ENCODE measurements at places on chromosomes 11 and 22.

GRCh38 chr11:126146454-126147192, 64.8 kb downstream of the RPUSD4 start:
- DNase-seq: no peak

- no peak for DNase-seq
These were observed 10.8 kb downstream of the TTLL8 start for GRCh38 chr22:50047346-50047745.

- DNase-seq: no peak
These were observed 606 bp downstream of the RASSF7 start for GRCh38 chr11:561148-562003.

GRCh38 chr11:59191890-59192289, 20.0 kb downstream of the DTX4 start:
- no peak for DNase-seq

DNA sequence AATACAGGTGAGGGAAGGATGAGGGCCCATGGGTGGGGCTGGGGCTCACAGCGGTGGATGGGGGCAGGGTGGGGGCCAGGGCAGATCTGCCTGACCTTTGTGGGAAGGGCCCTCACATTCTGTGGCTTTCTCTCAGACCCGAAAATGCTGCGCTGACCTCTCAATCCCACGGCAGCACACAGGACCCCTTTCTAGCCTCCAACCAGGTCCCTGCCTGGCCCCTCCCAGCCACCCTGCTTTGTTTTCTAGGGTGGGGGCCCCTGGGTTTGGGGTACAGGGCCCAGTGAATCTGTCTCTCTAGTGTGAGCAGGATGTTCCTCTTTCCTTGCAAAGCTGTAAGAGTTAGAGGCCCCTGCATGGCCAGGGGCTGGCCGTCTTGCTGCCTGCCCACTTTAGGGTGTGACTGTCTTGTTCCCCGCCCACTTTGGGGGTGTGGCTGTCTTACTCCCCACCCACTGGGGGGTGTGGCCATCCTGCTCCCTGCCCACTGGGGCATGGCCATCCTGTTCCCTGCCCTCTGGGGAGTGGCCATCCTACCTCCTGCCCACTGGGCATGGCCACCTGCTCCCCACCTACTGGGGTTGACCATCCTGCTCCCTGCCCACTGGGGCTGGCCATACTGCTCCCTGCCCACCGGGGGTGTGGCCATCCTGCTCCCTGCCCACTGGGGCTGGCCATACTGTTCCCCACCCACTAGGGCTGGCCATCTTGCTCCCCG, 11.5 kb downstream of the PARVG start:
- DNase-seq: no peak

- DNase-seq: no peak
These were observed 22.0 kb upstream of the GLYATL1 start for GRCh38 chr11:58917159-58917783.

GRCh38 chr11:47532597-47533213, 20.2 kb downstream of the CELF1 start:
- DNase-seq: no peak

- DNase-seq: no peak
These were observed 883.9 kb downstream of the BRD1 start for GRCh38 chr22:48943567-48944432.

- no peak for DNase-seq
These were observed 12.7 kb upstream of the SEPTIN5 start for GRCh38 chr22:19701420-19702145.

DNA sequence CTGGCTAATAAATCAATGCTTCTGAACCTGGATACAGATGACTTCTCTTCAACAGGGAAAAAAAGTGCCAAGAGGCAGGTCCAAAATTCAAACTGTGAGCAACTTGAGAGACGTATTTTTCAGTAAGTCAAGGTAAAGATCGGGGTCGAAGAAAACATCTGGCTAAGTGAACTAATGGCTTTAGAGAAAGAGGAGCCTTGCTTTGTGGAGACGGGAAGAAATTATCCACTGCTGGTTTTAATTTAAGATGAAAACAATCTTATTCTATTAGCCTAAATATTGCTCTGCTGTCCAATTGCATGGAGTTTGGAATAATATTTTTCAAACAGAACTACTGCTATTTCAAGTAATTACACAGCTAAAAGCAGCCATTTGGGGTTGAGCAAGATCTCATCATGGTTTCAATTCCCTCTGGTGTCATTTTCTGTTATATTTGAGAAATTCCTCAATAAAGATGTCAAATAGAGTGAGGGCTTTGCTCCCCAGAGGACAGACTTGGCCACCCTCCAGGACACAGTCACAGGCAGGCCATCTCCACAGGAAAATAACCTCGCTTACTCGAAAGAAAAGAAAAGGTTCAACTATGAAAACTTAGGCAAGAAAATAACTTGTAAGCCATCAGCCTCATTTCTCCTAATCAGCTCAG, 29.8 kb downstream of the SCUBE1 start:
- DNase-seq: no peak

DNA sequence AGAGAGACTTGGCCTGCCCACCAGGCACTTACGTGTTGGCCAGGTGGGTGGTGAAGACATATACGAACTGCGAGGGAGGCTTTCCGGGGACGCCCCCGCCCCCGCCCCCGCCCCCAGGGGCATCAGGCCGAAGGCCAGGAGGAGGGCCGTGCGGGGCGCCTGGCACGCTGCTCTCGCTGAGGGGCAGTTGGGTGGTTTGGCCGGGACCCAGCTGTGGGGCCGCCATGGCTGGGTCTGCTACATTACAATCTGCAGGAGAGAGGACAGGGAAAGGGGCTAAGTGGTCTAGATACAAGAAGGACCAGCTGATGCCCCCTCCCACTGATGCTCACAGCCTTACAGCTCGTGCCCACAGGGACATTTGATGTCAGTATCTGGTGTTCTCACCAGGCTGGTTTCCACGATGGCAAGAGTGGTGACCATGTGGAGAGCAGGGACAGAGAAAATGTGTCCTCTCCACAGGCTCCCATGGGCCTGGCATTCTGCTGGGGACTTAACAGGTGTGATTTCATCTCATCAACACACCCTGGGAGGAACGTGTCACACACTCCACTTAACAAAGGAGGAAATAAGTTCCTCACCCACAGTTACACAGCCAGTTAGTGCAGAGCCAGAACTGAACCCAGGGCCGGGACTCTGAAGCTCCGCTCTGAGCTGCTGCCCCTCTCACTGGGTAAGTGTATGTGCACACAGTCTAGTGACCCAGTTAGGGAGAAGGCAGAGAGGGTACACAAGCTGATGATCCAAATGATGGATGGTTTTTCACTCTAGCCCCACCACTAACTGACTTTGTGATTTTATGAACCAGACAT, 19.7 kb downstream of the CXCR5 start:
- no peak for DNase-seq

DNA sequence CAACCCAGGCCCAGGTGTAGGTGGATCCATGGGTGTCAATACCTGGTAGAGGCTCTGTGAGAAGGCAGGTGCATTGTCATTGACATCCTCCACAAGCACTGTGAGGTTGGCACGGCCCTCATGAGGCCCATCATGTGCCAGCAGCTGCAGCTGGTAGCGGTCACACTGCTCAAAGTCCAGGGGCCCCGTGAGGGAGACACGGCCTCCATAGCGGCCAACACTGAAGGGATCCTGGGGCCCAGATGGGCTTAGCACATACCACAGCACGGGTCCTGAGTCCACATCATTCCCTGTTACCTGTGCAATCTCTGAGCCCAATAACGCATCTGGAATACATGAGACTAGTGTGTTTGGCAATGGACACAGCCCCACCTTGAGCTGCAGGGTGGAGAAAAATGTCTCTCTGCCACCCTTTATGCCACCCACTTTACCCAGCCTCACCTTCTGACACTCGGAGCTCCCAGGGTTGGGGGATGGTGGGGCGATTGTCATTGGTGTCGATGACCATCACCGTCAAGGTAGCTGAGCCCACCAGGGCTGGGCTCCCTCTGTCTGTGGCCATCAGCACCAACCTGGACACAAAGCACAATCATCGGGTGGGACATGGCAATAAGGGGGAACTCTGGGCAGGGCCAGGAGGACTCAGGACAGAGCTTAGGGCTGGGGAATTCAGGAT, 6.1 kb upstream of the TPP1 start:
- no peak for DNase-seq

DNA sequence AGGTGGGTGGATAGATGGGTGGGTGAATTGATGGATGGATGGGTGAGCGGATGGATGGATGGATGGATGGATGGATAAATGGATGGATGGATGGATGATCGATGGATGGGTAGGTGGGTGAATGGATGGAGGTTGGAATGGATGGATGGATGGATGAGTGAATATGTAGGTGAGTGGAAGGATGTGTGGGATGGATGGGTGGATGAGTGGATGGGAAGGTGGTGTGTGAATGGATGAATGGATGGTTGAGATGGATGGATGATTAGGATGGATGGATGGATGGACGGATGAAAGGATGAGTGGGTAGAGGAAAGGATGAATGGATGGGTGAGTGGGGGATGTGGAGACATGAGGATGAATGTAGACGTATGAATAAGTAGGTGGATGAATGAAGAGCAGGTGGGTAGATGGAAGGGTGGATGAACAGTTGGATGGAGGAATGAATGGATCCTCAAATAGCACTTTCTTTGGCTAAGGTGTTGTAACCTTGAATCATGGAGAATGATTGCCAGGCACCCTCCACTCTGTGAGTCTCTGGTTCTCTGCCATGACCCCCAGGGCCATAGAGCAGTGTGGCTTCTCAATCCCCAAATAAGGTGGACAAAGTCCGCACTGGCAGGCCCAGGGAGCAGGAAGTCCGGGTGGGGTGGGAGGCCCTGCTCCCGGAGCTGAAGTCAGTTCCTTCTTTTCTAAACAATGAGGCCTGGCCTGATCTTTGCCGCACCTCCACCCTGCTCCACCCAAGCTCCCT, 36.9 kb downstream of the IGF2 start:
- no peak for DNase-seq

- DNase-seq: no peak
These were observed 38.3 kb downstream of the KCNJ4 start for GRCh38 chr22:38416621-38417251.

DNA sequence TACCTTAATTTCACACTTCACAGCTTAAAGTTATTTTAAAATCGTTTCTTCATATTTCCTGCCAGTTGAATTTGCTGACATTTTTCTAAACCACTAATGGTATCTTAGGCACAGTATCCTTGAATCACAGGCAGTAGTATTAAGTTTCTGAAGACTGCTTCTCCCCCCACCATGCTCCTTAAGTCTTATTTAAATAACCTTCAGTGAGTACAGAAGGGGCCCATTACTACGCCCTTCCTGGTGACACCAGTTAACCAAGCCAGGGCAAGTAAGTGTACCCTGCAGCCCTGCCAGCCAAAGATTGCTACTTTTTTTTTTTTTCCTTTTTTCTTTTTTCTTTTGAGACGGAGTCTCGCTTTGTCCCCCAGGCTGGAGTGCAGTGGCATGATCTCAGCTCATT, 19.9 kb downstream of the KDM2A start:
- no peak for DNase-seq

DNA sequence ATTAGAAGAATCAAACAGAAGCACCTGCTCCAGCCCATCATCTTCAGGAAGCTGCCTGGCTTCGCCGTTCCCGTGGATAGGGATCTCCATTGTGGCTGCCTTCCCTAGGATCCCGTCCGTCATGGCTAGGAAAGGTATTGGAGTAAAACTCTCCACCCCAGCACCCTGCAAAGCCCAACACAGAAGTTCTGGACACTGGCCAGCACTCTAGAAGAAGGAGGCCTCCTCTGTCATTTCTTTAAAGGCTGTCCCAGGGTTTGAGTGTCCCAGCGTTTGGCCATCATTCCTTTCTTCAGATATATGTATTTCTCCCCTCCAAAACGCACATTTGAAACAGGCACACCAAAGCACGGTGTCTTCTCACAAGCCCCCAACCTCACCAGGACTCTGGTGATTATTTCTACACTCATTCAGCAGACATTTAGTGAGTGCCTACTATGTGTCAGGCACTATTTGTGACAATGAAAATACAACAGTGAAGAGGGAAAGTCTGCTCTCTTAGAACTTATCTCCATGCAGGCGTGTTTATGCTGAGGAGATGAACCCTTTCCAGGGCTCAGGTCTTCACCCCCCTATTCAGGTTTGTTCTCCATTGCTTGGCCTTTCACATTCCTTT, 724 bp downstream of the ARFIP2 start:
- DNase-seq: no peak

GRCh38 chr22:30902496-30903357, 65.8 kb downstream of the MORC2 start:
- no peak for DNase-seq

GRCh38 chr22:27206374-27207133, 549.2 kb downstream of the MIAT start:
- no peak for DNase-seq

Data from AG09319 (cell line).